NCI-H1930 (cell line): ENCODE measurements at places on chromosomes 1 and 21.

GRCh38 chr1:222880587-222880986, 65.7 kb downstream of the DISP1 start:
- DNase-seq: no peak

GRCh38 chr1:159429074-159429861, 2.7 kb upstream of the OR10J4 start:
- DNase-seq: no peak

DNA sequence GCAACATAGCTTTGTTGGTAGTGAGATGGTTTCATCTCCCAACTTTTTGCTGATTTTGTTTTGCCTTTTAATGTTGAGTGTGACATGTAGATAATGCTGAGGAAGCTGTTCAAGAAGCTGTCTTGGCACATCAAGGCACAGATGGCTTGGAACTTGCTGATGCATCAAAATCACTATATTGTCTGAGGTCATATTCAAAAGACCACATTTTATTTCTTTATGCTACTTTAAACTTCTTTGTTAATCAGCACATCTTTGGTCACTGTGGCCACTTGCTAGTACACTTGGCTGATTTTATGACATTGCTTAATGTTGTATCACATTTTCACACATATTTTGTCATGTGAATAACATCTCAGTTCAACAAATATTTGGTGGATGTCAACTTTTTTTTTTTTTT, 87.1 kb upstream of the BCL10 start:
- DNase-seq: no peak

GRCh38 chr1:101257500-101258325, 20.9 kb downstream of the S1PR1 start:
- DNase-seq: no peak

- no peak for DNase-seq
Measured at GRCh38 chr21:41564871-41565274, 56.9 kb upstream of the TMPRSS2 start.

- DNase-seq: no peak
Measured at GRCh38 chr1:111725192-111725591, 14.0 kb downstream of the INKA2 start.
